Panc1 (cell line): ENCODE measurements at places on chromosomes 3 and 15. TPM values are rescaled to one million over a fixed set of nuclear protein-coding genes. Genes with fewer than 3 reads are reported as not detected.

STRA6 gene
- 1.1 TPM for total RNA-seq

BUB1B gene
- total RNA-seq, result 67.8 TPM

GABRB3 gene
- 0.13 TPM for total RNA-seq

PLA2G4E gene
- total RNA-seq, result not detected

KLHL40 gene
- not detected for total RNA-seq
